ENCODE measurements at places on chromosomes 7 and 10.
A peak's percentile ranks its signal among the peaks of the same experiment; 100 is the strongest.

DNA sequence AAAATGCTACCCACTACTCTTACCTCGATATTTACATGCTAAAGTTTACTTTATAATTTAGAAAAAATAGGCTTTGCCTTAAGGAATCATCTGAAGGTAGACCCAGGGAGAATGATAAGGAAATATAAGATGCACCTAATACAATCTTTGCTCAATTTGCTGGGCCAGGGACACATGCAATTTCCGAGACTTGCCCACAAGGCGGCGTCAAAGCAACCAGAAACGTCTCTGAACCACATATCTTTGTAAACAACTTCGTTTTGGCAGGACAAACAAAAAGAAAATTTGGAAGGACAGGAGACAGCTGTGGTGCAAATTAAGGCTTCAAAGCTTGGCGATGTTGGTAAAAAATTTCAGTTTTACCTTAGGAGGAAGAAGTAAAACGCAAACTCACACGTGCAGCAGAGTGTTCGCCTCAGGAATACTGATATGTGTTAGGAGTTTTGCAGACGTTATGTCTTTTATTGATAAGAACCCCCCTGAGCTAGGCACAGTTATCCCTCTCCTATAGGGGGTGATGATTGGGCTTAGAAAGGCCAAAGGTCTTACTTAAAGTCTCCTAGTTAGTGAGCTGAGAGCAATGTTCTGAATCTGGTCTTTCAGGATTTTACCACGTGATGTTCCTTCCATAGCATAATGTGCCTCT lies 134.3 kb downstream of the PRKCQ start:
- peak; percentile 34 for DNase-seq

DNA sequence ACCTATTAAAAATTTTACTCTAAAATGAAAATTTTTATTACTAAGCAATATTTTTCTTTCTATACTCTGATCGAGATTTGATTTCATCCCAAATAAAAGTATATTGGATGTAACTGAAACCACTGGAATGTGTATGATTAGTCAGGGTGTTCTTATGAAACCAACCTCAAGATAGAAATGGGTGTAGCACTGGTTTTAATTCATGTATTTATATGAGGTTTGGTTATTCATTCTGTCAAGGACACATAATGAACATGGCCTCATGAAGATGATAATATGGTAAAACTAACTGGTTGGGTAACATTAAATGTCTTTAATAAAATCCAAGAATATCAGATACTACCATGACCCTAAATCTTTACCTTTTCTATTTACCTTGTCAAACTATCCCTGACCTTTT lies 197.7 kb downstream of the SEMA3A start:
- DNase-seq: no peak

GRCh38 chr10:28980264-28980663 lies 302.9 kb downstream of the BAMBI start:
- DNase-seq: no peak

GRCh38 chr7:127881564-127881963 lies 149.7 kb downstream of the LRRC4 start:
- DNase-seq: no peak

GRCh38 chr10:89085153-89085552 lies 94.6 kb downstream of the FAS start:
- no peak for DNase-seq

DNA sequence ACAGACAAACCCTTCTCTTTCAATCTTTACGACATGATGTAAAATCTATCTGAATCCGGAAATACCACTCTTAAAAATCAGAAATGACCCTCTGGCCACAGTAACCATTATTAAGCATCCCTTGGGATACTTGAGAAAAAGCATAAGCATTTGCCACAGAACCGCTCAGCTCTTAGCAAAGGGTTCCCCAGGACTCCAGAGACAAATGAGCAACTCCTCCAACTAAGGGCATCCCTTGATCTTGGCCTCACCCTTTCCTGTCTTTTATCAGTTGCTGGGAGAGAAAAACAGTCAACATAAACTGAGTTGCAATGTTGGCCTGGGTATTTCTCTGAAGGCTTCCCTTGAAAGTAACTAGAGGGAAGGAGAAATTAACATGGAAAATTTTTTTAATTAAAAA lies 3.5 kb downstream of the PDLIM1 start:
- no peak for DNase-seq

DNA sequence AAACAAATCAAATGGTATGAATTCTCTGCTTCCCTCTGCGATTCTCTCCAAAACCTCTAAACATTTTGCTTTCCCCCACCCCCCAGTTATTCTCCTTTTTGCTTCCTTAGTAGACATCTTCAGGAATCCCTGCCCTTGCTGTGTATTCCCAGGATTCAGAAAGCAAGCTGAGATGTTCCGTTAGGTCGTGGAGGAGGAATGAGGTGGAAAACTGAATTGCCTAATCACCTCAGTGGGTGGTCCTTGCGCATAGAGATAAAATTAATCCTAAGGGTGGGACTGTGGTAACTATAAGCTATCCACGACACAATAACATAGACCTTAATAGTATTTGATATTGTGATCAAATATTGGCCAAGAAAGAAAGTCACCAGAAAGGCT lies 49.1 kb upstream of the SEMA3C start:
- DNase-seq: no peak

GRCh38 chr10:27035163-27035562 lies 65.1 kb downstream of the ANKRD26 start:
- DNase-seq: no peak

GRCh38 chr7:150400788-150401423 lies 21.8 kb downstream of the ZNF775 start:
- DNase-seq: no peak

GRCh38 chr7:16847381-16847860 lies 34.4 kb downstream of the AGR3 start:
- DNase-seq: no peak

GRCh38 chr10:133325440-133326222 lies 11.1 kb downstream of the CALY start:
- DNase-seq: no peak

GRCh38 chr7:135447748-135448147 lies 62.2 kb downstream of the CNOT4 start:
- DNase-seq: no peak

- DNase-seq: no peak
Measured at GRCh38 chr10:73649876-73650536, 5.8 kb downstream of the SYNPO2L start.

- DNase-seq: no peak
Measured at GRCh38 chr10:132407243-132407746, 10.3 kb downstream of the PWWP2B start.

- DNase-seq: no peak
Measured at GRCh38 chr7:137810248-137810647, 36.5 kb downstream of the DGKI start.

DNA sequence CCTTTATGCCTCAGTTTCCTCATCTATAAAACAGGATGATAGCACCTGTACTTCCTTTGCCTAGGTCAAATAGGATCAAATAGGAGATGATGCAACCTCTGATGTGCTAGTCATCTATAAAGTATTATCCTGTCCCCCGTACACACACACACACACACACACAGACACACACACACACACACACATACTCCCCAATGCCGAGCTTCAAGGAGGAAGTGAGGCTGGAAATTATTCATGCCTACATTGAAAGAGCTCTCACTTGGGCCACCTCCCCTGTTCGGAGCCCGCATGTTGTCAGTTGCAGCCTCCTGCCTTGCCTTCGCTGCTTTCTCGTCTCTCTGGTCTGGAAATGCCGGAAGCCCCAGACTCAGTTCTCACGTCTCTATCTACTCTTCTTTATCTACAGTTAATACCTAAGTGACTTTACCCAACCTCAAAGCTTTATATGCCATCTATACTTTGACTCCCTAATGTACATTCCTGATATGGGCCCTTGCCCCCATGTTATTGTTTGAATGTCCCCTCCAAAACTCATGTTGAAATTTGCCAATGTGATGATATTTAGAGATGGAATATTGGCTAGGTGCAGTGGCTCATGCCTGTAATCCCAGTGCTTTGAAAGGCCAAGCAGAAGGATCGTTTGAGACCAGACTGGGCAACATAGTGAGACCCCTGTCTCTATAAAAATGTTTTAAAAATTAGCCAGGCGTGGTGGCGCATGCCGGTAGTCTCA lies 6.9 kb upstream of the UBE2H start:
- no peak for DNase-seq

DNA sequence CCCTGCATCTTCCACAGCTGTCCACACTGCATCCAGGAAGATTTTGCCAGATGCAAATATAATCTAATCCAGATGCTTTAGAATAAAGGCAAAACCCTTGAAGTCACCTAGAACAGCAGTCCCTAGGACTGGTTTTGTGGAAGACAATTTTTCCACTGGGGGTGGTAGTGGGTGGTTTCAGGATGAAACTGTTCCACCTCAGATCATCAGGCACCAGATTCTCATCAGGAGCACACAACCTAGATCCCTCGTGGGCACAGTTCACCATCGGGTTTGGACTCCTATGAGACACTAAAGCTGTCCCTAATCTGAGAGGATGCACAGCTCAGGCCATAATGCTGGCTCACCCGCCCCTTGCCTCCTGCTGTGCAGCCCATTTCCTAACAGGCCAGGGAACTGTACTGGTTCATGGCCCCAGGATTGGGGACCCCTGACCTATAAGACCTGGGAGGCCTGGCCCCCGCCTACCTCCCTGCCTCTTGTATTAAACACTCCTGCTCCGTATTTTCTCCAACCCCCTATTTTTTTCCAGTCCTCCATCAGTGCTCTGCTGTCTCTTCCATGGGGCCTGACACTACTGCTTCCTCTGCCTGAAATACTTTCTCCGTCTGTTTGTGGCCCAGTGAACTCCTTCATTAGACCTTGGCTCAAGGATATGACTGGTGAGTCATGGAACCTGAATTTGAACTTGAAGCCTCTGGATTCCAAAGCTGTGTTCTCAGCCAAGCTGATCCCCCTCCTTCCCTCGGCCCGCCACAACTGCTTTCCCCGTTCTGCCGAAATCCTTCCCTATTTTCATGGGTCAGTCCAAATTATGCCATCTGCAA lies 79.9 kb upstream of the RHEB start:
- DNase-seq: no peak

GRCh38 chr10:14080795-14081194 lies 249.9 kb downstream of the FRMD4A start:
- no peak for DNase-seq

DNA sequence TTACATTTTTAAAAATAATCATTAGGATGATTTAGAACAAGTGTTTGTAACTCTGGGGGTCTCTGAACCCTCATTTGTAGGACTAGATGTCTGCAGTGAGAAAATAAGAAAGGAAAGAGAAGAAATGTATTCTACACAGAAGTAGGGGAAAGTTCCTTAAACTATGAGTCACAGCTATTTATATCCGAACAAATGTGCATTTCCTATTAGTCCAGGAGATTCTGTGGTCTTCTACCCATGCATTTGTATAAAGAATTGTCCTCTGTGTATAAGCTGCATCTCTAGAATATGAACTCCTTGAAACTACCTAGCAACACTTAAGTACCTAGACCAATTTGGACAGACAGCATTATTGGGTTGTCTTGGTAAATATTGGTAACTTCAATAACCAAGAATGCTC lies 15.9 kb upstream of the CD36 start:
- no peak for DNase-seq

DNA sequence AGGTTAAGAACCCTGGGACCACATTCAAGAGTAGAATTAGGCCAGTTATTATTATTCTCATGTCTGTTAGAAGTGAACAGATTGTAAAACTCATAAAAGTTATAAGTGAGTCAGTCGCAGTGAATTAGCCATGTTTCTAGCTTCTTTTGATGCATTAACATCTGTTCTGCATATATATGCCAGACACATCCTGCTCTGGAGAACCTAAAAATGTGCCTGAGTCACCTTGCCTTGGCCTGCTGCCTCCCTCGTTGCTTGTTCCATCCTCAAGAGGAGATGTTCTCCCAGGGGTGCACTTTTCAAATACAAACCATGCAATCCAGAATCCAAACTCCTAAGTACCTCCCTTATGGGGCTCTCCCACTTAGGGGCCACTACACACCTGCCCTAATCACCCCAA lies 14.8 kb downstream of the TSPAN12 start:
- no peak for DNase-seq

GRCh38 chr7:10740805-10741204 lies 232.9 kb upstream of the PHF14 start:
- DNase-seq: no peak

GRCh38 chr10:3516234-3516922 lies 268.6 kb downstream of the KLF6 start:
- DNase-seq: no peak

DNA sequence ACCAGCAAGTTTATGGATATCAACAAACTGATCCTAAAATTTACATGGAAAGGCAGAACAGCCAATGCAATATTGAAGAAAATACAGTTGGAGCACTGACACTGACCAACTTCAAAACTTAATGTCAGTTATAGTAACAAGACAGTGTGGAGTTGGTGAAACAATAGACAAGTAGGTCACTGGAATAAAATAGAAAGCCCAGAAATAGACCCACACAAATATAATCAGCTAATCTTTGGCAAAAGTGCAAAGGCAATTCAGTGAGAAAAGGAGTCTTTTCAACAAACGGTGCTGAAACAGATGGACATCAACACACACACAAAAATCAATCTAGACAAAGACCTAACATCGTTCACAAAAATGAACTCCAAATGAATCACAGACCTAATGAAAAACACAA lies 13.8 kb downstream of the RSU1 start:
- DNase-seq: peak; percentile 50

GRCh38 chr7:327233-327931 lies 37.4 kb downstream of the FOXL3 start:
- no peak for DNase-seq

DNA sequence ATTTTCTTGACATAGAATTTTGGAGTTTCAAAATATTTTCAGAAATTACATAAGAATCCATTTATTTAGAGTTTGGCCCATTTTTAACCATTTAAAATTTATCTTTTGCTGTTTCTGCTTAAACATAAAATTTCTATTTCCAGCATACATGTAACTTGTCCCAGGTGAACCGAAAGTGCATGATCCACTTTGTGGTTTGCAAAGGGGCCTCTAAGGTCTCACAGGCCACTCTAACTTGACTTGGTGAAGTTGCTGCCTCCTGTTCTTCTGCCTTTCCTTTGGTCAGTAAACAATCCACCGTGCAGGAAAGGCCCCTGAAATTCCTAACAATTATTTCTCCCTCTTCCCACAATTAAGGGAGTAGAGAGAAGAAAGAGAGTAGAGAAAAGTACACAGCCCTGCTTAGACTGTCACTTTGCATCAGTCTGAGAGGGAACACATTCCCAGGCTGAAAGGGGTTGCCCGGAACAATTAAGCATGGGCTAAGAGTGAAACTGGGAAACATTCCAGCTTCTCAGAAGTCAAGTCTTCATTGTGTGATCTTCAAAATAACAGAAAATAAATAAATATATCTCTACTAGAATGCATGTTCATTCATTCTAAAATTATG lies 79.5 kb upstream of the SEMA3A start:
- no peak for DNase-seq

- no peak for DNase-seq
Measured at GRCh38 chr7:121301446-121302213, 27.2 kb upstream of the WNT16 start.
